Hindlimb muscle (tissue), 1 donor: ENCODE measurements at places on chromosomes 1 and 21. TPM values are rescaled to one million over a fixed set of nuclear protein-coding genes. Genes with fewer than 3 reads are reported as not detected.

DNA sequence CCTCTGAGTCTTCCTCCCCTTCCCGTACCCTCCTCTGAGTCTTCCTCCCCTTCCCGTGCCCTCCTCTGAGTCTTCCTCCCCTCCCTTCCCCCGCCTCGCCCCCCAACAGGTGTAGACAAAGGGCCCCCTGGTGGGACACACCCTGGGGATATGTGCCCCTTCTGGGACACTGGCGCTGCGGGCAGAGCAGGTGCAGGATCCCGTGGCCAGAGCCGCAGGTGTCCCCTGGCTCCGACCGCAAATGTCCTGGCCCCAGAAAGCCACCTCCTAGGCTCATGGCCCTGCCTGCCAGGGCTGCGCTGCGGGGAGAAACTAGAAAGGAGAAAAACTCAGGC is 51.5 kb upstream of the ARHGEF16 start:
- no peak for DNase-seq

Gene ELK4
- polyA plus RNA-seq = 14.2 TPM

- no peak for DNase-seq
Measured at GRCh38 chr1:84350104-84350503, 48.2 kb upstream of the DNASE2B start.

Gene TAF12
- 28.6 TPM for polyA plus RNA-seq

DNA sequence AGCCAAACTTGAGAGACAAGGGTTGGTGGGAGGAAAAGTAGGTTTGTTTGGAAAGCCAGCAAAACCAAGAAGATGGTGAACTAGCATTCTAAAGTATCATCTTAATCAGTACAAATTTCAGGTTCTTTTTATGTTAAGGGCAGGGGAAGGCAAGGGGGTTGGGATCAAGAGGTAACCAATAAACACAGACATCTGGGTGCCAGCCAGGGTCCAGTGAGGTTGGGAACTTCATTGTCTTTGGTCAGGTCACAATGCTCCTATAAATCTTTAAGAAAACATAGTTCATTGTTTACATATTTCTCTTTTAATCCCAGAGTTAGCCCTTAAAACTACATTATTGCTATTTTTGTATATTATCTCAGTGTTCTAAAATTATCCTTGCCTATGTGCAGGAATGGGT is 126.2 kb upstream of the NR5A2 start:
- no peak for DNase-seq
